ENCODE measurements at places on chromosomes 2 and 18. TPM values are rescaled to one million over a fixed set of nuclear protein-coding genes. Genes with fewer than 3 reads are reported as not detected.

DNA sequence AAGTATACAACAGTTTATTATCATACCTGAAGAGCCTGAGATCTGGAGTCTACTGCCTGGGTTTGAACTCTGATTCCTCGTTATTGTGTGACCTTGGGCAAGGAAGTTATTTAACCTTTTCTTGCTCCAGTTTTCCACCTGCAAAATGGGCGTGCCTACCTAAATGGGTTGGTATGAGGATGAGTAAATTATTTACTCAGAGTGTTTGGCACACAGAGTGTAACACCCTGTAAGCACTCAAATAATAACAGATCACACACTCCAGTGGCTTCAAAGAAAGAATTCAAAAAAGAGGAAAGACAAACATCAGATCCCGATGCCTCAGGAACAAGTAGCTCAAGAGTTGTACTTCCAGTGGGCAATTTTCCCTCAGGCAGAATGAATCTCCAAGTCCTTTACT is 2.4 kb downstream of the SRD5A2 start:
- DNase-seq = no peak

DNA sequence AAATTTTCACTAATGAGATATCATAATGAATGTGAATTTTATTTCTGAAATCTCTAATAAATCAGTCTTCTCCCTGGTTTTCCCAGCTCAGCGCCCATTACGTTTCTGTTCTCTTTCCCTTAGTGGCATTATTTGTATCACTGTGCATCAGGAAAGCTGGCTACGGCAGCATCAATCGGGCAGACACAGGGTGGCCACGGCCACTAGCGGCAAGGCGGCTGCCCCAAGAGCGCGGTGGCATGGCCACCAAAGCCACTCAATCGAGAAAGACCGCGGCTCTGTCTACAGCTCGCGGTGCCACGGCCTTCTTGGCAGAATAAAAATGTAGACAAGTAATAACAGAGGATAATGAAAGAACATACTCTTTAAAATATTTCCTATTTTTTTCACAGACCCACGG is 168.0 kb downstream of the RPIA start:
- DNase-seq = no peak

DNA sequence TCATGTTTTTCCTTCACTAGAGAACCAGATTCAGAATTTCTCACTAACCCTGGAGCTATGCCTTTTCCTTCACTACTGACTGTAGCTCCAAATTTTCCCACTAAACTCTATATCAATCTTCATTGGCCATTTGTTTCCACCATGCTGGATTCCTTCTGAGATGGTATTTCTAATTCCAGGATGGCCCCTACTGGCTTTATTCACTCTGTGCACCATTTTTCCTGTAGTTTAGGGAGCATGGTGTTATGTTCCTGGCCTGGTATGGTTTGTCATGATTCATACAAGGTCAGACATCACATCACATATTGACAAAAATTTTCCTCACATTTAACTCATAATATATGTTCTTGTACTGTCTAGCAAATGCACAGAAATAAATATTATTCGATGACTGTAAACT is 229.2 kb upstream of the TFPI start:
- no peak for DNase-seq

GRCh38 chr2:224778474-224778877 is 62.3 kb upstream of the CCDC195 start:
- DNase-seq = peak; percentile 74

GRCh38 chr2:193703411-193703810 is 1508.7 kb upstream of the TMEFF2 start:
- DNase-seq = no peak

- DNase-seq = no peak
These were observed 21.7 kb downstream of the ACADL start for GRCh38 chr2:210203558-210203957.

The MAL gene
- not detected for total RNA-seq

All from HT-29 (cell line).